ENCODE measurements at places on chromosomes 2 and 18. TPM values are rescaled to one million over a fixed set of nuclear protein-coding genes. Genes with fewer than 3 reads are reported as not detected.

DNA sequence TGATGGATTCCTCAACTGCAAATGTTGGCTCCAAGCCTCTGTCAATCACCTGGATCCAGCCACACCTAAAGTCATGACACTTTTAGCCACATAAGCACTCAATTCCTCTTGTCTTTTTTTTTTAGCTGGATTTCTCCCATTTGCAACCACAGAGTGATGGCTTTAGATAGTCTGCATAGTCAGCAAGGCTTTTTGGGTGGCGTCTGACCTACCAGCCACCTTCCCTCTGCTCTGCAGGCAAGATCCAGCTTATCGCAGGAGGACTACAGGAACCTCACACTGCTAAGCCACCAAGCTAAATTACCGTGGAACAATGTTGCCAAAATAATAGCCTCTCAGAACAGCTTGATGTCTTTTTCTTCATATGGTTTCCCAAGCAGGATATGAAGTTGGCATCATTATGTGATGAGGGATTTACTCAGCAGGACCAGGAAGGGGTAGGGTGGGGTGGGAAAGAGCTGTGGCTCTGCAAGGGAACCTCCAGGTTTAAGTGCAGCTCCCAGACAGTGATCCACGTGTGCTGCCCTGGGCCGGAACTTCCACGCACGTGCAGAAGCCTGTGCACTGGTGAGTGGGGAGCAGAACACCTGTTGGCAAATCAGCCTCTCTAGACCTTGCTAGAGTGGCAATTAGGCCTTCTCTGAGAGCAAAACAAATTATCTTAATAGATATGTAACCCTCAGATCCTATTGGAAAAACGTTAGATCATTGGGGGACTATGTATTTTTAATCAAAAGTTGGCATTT lies 170.6 kb upstream of the NCK2 start:
- DNase-seq, result no peak

GRCh38 chr2:69544951-69545350 lies 98.6 kb downstream of the AAK1 start:
- DNase-seq, result no peak

GRCh38 chr18:77101410-77102258 lies 30.9 kb downstream of the MBP start:
- no peak for DNase-seq

DNA sequence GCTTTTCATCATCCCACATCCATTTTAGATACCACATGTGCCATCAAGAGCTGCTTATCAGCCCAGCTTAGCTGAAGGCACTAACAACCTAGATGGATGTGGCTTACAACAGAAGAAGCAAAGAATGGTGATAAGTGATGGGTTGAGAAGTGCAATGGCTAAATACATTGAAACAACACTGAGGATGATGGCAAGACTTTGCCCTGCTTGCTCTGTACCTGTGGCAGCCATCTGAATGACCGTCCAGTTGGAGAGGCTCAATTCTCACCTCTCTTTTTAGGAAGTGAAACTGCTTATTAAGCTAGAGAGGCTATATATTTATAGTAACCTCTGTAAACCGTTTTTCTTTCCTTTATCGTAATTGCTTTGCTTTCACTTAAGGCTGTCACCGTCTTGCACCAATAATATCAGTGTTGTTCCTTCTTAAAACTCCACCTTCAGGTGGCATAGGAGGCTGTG lies 5.7 kb downstream of the GPATCH11 start:
- no peak for DNase-seq

Gene PPM1B
- 122 TPM for total RNA-seq

Gene MGAT4A
- 15.9 TPM for total RNA-seq

Gene TRIM54
- not detected for total RNA-seq

Gene LOXL3
- 49.0 TPM for total RNA-seq

Measured in stomach (tissue), 19 donors.